ENCODE measurements at places on chromosomes 7 and 10. TPM values are rescaled to one million over a fixed set of nuclear protein-coding genes. Genes with fewer than 3 reads are reported as not detected.
A peak's percentile ranks its signal among the peaks of the same experiment; 100 is the strongest.

The POT1 gene
- total RNA-seq = 14.6 TPM

The SPDYE5 gene
- total RNA-seq = not detected

The HMX2 gene
- total RNA-seq = not detected

The ACSM6 gene
- not detected for total RNA-seq

The RAMP3 gene
- 6.4 TPM for total RNA-seq

- peak overlapping the region; percentile 78 for H3K27ac ChIP-seq
- DNase-seq = no peak
- peaks cover 8% of the 10 kb centered on the region for H3K4me1 ChIP-seq
- no peak overlapping the region for H3K4me3 ChIP-seq
- no peaks in the 10 kb centered on the region for H3K27me3 ChIP-seq
- no peaks in the 10 kb centered on the region for H3K36me3 ChIP-seq
Observed at GRCh38 chr10:34740321-34740720, 74.8 kb downstream of the PARD3 start.

The PRKCQ gene
- total RNA-seq = 0.96 TPM

DNA sequence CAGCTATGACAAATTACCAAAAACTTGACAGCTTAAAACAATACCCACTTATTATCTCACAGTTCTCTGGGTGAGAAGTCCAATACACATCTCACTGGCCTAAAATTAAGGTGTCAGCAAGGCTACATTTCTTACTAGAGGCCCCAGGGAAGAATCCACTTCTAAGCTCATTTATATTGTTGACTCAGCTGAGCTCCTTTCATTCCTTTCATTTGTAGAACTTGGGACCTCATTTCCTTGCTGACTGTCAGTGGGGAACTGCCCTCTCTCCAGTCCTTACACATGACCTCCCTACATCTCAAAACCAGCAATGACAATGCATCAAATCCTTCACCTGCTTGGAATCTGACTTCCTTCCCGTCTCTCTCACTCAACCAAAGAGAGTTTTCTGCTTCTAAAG, 240.3 kb downstream of the IPMK start:
- no peak overlapping the region for H3K4me3 ChIP-seq
- no peaks in the 10 kb centered on the region for H3K36me3 ChIP-seq
- no peak overlapping the region for H3K27ac ChIP-seq
- H3K4me1 ChIP-seq = peaks cover 3% of the 10 kb centered on the region
- no peak for DNase-seq

The MBLAC1 gene
- not detected for total RNA-seq

GRCh38 chr10:118054383-118054782, 7.6 kb upstream of the RAB11FIP2 start:
- H3K4me3 ChIP-seq = no peak overlapping the region
- no peaks in the 10 kb centered on the region for H3K27me3 ChIP-seq
- H3K27ac ChIP-seq = no peak overlapping the region
- no peaks in the 10 kb centered on the region for H3K36me3 ChIP-seq
- DNase-seq = no peak
- no peaks in the 10 kb centered on the region for H3K4me1 ChIP-seq

DNA sequence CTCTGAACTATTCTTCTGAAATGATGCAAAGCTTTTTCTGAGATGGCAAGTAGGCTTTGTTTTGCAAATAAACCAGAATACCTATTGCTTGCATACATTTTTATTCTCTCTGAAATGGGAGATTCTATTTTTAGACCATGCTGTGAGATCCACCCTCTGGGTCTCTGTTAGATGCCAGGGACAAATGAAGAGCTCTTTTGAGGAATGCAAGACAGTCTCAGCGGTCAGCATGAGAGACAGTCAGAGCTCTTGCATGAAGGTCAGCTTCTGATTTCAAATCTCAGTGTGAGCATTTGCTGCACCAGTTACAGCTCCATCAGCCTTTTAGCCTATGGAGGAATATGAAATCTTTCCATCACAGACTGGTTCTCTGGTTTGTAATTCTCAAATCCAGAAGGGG, 429.9 kb upstream of the KLF6 start:
- H3K27ac ChIP-seq = peak overlapping the region; percentile 54
- no peaks in the 10 kb centered on the region for H3K36me3 ChIP-seq
- DNase-seq = no peak
- H3K4me3 ChIP-seq = no peak overlapping the region

DNA sequence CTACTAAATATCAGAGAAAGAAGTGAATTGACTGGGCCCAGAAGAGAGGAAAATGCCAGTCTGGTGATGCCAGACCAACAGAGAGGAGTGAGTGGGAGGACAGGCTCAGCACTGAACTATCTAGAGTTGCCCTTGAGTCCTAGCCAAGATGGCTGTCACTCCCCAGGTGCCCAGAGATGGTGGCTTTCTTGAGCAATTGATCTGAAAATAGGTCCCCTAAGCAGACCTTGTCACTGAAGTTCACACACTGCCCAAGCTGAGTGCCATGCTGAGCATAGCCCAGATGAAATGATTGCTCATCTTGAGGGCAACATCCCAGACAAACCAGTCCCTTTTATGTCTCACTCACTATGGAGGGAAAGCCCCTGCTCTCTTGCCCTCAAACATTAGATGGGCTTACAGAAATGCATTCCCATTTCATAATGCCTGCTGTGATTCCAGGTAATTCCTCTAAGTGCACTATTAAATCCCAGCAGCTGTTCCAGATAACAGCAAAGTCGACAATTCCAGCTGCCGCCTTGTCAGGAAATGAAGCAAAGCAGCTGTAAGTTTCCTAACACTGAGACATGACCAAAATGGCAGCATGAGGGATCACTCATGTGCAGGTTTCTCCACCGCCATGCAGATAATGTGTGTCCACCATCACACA, 329.4 kb downstream of the KCNMA1 start:
- H3K27ac ChIP-seq = no peak overlapping the region
- no peak for DNase-seq
- no peak overlapping the region for H3K4me3 ChIP-seq
- H3K27me3 ChIP-seq = no peaks in the 10 kb centered on the region

DNA sequence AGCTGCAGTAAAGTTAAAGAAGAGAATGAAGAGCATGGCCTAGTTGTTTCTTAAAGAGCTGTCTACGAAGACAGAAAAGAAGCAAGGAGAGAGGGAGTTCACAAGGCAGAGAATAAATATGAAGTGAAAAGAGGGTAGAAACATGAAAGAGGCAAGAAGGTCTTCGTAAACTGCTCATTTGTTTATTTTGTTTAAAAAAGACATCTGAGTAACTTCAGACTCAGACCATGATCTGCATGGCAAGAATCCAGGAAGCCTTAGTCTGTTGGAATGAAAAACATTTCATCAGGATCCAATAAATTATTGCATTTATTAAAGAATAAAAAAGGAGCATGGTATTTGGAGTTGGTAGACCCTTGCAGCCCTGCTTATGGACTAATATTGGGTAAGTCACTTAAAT, 151.1 kb downstream of the SEM1 start:
- H3K27ac ChIP-seq = no peak overlapping the region
- H3K36me3 ChIP-seq = no peaks in the 10 kb centered on the region
- H3K4me1 ChIP-seq = no peaks in the 10 kb centered on the region
- no peaks in the 10 kb centered on the region for H3K27me3 ChIP-seq
- H3K4me3 ChIP-seq = no peak overlapping the region
- no peak for DNase-seq

GRCh38 chr7:116193329-116194087, 16.8 kb upstream of the TES start:
- H3K4me1 ChIP-seq = no peaks in the 10 kb centered on the region
- no peak overlapping the region for H3K4me3 ChIP-seq
- no peak for DNase-seq
- no peaks in the 10 kb centered on the region for H3K27me3 ChIP-seq

GRCh38 chr10:99843310-99843709, 60.9 kb downstream of the ABCC2 start:
- H3K27me3 ChIP-seq = no peaks in the 10 kb centered on the region
- H3K27ac ChIP-seq = no peak overlapping the region
- H3K36me3 ChIP-seq = no peaks in the 10 kb centered on the region
- H3K4me1 ChIP-seq = no peaks in the 10 kb centered on the region
- H3K4me3 ChIP-seq = no peak overlapping the region

DNA sequence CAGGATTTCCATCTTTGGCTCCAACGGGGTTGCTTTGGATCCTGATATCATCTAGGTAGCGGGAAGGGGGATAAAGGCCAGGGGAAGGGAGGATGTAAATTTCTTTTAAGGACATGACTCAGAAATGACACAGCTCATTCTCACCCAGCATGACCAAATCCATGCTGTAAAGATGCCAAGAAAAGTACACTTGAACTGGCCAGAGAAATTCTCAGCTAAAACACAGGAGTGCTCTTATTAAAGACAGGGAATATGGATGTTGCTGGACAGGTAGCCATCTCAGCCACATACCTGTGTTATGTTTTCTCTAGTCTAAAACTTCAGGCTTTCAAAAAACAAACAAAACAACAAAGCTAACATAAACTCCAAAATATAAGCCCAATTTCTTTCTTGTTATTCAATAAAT, 68.3 kb downstream of the NAMPT start:
- H3K27ac ChIP-seq = peak overlapping the region; percentile 75
- H3K27me3 ChIP-seq = no peaks in the 10 kb centered on the region
- no peaks in the 10 kb centered on the region for H3K36me3 ChIP-seq
- H3K4me1 ChIP-seq = peaks cover 19% of the 10 kb centered on the region

The SFMBT2 gene
- 8.6 TPM for total RNA-seq

The VAX1 gene
- total RNA-seq = not detected

- DNase-seq = no peak
- H3K4me3 ChIP-seq = no peak overlapping the region
- no peak overlapping the region for H3K27ac ChIP-seq
Observed at GRCh38 chr7:14504134-14504533, 398.4 kb downstream of the DGKB start.

- H3K27ac ChIP-seq = no peak overlapping the region
- H3K36me3 ChIP-seq = no peaks in the 10 kb centered on the region
- no peak overlapping the region for H3K4me3 ChIP-seq
- H3K4me1 ChIP-seq = no peaks in the 10 kb centered on the region
- no peaks in the 10 kb centered on the region for H3K27me3 ChIP-seq
Observed at GRCh38 chr7:148318102-148318811, 272.3 kb upstream of the C7orf33 start.

The HMX3 gene
- total RNA-seq = not detected

GRCh38 chr7:133530682-133531081, 277.8 kb downstream of the EXOC4 start:
- no peak for DNase-seq
- H3K27me3 ChIP-seq = no peaks in the 10 kb centered on the region
- H3K4me1 ChIP-seq = no peaks in the 10 kb centered on the region
- H3K36me3 ChIP-seq = no peaks in the 10 kb centered on the region
- no peak overlapping the region for H3K4me3 ChIP-seq

DNA sequence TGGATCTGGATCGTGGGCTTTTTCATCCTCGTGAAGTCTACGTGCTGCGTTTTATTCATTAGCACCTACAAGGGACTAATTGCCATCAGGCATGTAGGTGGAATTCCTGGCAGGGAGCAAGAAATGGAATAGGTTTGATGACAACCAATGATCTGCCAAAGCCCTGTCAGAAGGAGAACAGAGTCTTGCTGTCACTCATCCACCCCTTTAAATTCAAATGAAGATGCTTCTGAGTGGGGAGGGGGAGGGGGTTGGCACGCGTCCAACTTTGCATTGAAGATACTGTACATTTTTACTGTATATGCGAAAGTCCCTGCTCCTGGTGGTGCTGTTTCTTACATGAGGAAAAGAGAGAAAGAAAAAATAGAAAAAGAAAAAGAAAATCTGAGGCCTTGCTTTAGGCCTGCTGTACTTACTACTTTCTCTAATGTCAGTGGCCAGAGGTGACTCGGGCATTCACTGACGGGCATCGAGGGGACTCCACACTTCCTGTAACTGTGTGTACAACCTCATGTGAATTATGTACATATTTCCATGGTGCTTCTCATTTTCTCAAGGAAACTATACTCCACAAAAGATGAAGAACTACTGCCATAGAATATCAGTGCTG, 569.1 kb downstream of the INHBA start:
- H3K27ac ChIP-seq = no peak overlapping the region
- H3K27me3 ChIP-seq = no peaks in the 10 kb centered on the region
- no peak for DNase-seq
- H3K4me3 ChIP-seq = no peak overlapping the region
- no peaks in the 10 kb centered on the region for H3K36me3 ChIP-seq

GRCh38 chr10:45152726-45153125, 152.0 kb downstream of the ZNF22 start:
- DNase-seq = no peak
- H3K4me3 ChIP-seq = no peak overlapping the region
- H3K36me3 ChIP-seq = no peaks in the 10 kb centered on the region
- H3K27ac ChIP-seq = no peak overlapping the region

DNA sequence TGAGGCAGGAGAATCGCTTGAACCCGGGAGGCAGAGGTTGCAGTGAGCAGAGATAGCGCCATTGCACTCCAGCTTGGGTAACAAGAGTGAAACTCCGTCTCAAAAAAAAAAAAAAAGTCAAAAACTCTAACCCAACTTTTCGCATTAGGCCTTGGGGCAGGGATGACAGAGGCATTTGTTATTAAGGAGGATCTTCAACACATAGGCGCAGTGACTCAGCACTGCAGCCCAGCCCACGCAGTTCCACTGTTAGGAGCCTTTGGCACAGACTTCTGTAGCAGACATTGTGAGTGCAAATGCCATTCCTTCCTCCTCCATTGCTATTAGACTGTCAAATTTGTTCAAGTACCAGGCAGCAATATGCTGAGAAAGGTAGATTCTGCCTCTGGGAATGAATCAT, 43.1 kb upstream of the KLHL7 start:
- no peaks in the 10 kb centered on the region for H3K36me3 ChIP-seq
- H3K4me3 ChIP-seq = no peak overlapping the region
- DNase-seq = no peak
- no peak overlapping the region for H3K27ac ChIP-seq
- H3K4me1 ChIP-seq = no peaks in the 10 kb centered on the region

DNA sequence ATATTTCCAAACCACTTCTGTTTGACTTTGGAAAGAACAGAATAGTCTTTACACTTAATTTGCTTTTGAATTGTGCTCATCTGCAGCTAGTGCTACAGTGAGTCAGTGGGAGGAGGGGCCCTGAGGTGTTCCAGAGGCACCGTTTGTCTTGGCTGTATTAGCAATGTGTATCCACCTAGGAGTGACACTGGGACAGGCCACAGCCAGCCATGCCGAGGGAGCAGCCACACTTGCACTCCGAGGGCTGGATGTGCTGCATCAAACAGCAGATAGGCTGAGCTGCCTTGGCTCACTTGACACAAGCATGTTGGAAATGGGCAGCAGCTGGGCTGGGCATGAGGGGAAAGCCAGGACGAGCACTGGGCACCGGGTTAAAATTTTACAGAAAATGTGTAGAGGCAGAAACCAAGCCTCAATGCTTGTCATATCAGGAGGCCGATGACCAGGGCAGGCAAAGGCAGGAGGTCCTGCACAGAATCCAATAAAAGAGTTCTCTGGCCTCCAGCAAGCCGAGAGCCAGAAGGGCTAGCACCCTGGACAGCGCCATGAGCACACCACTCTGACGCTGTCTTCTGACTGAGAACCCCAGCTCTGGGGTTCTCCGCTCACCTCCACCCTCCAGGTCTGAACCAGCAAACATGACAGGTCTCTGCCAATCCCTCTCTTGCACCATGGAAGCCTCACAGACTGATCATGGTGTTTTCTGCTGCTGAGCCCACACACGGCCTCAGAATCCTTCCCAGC, 163.3 kb downstream of the GRID1 start:
- DNase-seq = no peak
- no peak overlapping the region for H3K4me3 ChIP-seq
- H3K27me3 ChIP-seq = no peaks in the 10 kb centered on the region
- no peaks in the 10 kb centered on the region for H3K36me3 ChIP-seq
- no peaks in the 10 kb centered on the region for H3K4me1 ChIP-seq

GRCh38 chr7:80134115-80134535, 506 bp upstream of the GNAI1 start:
- peak overlapping the region; percentile 97 for H3K27ac ChIP-seq
- H3K27me3 ChIP-seq = no peaks in the 10 kb centered on the region
- peak overlapping the region; percentile 94 for H3K4me3 ChIP-seq
- no peaks in the 10 kb centered on the region for H3K36me3 ChIP-seq

The TMEM130 gene
- total RNA-seq = 0.14 TPM
